T-cell (primary cell): ENCODE measurements at places on chromosomes 4 and X.

GRCh38 chr4:140968371-140968770, 164.9 kb downstream of the RNF150 start:
- no peak for DNase-seq

GRCh38 chr4:85968945-85969819, 390.7 kb downstream of the MAPK10 start:
- no peak for DNase-seq

GRCh38 chr4:6892190-6892908, 17.3 kb upstream of the TBC1D14 start:
- DNase-seq: no peak

DNA sequence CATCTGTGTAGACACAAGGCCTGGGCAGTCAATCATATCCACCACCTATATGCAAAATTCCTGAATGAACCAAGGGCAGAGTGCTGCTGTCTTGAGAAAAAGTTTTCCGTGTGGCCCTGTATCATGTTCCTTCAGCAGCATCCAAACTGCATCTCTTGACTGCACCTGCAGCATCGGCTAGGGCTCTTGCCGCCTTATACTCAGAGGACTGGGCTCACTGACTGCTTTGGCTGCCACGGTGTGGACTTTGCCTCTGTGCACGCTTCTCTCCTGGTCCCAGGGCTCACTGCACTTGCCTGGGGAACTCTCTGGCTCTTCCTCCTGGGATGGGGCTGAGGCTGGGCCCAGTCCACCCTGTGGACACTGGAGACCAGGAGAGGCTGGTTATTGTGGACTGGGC, 39.5 kb upstream of the STS start:
- no peak for DNase-seq

- no peak for DNase-seq
Observed at GRCh38 chr4:141642711-141643110, 6.3 kb downstream of the IL15 start.

GRCh38 chr4:43251841-43252240, 359.3 kb downstream of the GRXCR1 start:
- DNase-seq: no peak

DNA sequence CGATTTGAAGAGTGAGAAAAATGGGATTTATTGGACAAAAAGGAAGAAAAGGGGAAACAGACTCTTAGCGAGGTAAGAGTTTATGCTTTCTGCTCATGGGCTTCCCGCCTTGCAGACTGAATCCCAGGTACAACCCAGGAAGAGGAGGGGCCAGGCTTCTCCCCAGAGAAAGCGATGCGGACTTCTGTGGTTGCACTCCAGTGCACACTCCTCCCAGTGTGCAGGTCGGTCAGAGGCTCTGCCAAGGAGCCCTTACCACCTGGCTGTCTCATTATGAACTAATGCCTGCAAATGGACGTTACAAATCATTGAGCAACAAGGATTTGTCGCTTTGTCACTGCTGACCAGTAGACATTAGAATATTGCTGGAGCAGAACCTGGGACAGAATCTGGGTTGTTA, 39.9 kb upstream of the GLRA2 start:
- no peak for DNase-seq

- no peak for DNase-seq
Observed at GRCh38 chr4:41144812-41145211, 69.5 kb downstream of the APBB2 start.

GRCh38 chr4:10267066-10267465, 150.5 kb upstream of the WDR1 start:
- no peak for DNase-seq

- DNase-seq: no peak
Observed at GRCh38 chrX:18949291-18949943, 34.5 kb downstream of the PHKA2 start.

DNA sequence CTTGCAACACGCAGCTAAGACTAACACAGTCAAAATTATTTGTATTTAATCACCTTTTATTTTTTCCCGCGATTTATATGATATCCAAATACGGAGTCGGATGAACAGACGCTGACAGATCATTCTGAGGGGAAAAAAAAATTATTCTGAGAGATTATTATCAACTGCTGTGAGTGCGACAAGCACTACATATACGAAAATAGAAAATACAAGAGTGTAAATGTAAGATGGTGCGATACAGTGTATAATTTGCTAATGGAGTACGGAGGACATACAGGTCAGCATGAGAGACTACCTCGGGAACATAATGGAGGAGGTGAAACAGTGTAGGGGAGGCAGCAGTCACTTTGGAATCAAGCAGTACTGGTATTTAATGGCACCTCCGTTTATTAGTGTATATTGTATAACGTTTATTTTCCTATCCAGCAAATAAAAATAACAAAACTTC, 2.8 kb upstream of the LIN54 start:
- DNase-seq: no peak

DNA sequence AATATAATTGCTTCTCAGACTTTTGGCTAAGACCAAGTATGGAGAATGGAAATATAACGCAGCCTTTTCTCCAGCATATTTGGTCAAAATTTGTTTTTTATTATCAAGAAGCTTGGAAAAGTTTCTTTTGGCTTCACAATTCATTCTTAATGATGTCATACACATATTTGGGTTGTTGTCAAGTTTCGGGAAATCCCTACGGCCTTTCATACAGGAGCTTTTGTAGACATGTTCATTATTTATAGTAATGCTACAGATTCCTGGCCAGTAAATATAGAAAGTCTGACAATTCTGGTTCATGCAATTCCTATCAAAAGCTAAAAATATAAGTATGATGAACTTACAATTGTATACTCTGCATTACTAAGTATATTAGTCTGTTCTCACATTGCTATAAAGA, 112.9 kb downstream of the IRF2 start:
- DNase-seq: no peak

GRCh38 chr4:39712819-39713607, 15.1 kb downstream of the UBE2K start:
- no peak for DNase-seq

GRCh38 chrX:69150281-69150960, 14.8 kb downstream of the PJA1 start:
- DNase-seq: no peak

GRCh38 chr4:6204098-6204497, 3.7 kb upstream of the JAKMIP1 start:
- DNase-seq: no peak

DNA sequence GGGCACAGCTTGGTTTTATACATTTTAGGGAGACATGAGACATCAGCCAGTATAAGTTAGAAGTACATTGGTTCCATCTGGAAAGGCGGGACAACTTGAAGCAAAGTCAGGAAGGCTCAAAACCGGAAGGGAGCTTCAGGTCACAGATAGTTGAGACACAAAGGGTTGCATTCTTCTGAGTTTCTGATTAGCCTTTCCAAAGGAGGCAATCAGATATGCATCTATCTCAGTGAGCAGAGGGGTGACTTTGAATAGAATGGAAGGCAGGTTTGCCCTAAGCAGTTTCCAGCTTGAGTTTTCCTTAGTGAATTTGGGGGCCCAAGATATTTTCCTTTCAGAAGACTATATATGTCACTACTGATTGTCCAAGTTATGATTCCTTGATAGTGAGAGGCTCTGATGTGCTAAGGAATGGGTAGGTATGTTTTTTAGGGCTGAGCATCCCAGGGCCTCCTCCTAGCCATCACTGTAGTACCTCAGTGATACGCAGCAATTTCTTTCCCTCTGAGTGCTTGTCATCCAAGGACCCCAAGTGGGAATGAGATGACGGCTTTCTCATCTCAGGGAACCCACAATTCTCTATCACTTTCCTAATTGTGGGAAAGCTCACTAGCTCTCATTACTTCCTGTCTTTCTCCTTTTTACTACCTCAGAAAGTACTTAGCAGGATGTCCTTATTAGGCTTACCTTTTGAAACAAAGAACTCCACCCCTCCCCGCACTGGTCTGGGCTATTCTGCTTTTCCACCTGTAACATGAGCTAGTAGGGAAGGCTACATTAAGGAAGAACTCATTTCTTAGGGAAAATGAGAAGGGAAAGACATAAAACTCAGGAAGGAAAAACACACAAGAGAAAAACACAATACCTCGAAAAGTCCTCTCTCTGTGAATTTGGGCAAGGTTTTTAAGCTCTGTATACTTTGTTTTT, 632.7 kb downstream of the RAPGEF2 start:
- no peak for DNase-seq

DNA sequence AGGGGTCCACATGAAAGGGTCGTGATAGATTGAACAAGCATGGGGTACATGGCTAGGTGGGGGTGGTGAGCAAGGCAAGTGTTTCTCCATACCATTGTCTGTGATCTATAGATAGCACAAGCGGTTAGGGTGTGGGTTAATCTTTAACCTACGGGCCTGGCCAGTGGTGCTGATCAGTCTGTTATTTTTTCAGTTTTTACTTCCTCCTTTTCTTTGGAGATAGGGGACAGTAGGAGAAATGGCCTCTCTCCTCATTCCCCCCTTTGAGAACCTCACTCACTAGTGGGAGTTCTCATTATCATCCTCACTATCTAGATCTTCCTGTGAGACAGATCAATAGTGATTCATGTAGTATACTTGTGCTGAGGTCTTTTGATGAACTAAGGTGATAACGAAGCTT, 16.2 kb upstream of the GPKOW start:
- DNase-seq: no peak

- DNase-seq: no peak
Observed at GRCh38 chrX:119429471-119429870, 30.3 kb downstream of the SLC25A43 start.

- DNase-seq: no peak
Observed at GRCh38 chr4:132344924-132345828, 803.9 kb upstream of the PCDH10 start.
